Effector memory CD4-positive, alpha-beta T cell (primary cell): ENCODE measurements at places on chromosomes 2 and 18.

DNA sequence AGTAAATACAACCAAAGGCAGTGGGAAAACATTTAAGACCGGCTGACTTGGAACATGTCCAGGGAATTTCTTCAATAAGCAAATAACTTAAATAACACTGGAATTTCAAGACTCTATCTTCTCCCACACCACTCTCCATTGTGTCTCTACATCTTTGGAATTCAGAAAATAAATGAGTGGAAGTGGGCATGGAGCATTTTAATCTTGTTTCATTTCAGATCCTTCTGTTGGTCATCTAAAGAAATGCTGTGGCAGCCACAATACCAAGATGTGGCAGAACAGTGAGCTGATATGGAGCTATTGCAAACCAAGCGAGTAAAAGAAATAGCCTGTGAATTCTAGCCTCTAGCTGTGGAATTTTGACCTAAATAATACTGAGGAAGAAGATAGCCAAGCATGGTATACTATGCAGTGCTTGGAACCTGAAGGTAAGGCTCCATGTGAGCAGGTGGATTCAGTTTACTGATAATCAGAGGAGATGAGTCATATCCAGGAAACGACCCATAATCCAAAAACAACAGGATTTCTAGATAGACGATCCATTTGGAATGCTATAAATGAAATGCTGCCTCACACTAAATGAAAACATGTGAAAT is 157.1 kb upstream of the SCN7A start:
- no peak overlapping the region for H3K27ac ChIP-seq
- no peak for DNase-seq
- H3K27me3 ChIP-seq, result no peaks in the 10 kb centered on the region
- H3K4me3 ChIP-seq, result no peak overlapping the region
- no peaks in the 10 kb centered on the region for H3K36me3 ChIP-seq

DNA sequence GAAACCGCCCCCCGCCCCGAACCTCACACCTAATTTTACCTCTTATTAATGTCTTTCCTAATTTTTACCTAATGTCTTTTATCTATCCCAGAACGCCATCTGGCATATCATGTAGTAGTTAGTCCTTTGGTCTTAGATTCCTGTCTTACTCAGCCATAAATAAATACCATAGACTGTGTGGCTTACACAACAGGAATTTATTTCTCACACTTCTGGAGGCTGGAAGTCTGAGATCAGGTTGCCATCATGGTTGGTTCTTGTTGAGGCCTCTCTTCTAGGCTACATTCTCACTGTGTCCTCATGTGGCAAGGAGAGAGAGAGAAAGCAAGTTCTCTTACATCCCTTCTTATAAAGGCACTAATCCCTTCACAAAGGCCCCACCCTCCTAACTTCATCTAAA is 46.8 kb downstream of the RHBDD1 start:
- H3K4me1 ChIP-seq, result no peaks in the 10 kb centered on the region
- no peaks in the 10 kb centered on the region for H3K27me3 ChIP-seq
- H3K36me3 ChIP-seq, result peaks cover 4% of the 10 kb centered on the region
- H3K27ac ChIP-seq, result no peak overlapping the region

DNA sequence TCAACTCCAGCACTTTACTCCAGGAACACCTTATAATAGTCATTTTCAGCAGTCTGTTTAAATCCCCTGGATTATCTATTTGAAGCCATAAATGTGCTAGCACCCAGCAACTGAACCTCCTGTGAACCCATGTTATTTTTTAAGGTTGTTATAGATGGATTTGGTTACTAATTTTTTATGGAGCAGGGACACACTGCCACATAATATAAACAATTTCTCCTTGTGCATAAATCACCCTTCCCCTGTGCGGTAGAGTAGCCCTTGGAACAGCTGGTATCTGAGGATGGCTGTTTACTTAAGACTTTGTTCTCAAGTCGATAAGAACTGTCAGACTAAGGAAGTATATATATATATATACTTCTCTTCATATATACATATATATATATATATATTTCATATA is 367.4 kb downstream of the EPHA4 start:
- H3K27ac ChIP-seq, result no peak overlapping the region
- H3K27me3 ChIP-seq, result no peaks in the 10 kb centered on the region
- DNase-seq, result no peak
- H3K36me3 ChIP-seq, result no peaks in the 10 kb centered on the region
- no peaks in the 10 kb centered on the region for H3K4me1 ChIP-seq

- H3K4me3 ChIP-seq, result no peak overlapping the region
- no peaks in the 10 kb centered on the region for H3K27me3 ChIP-seq
- no peak for DNase-seq
- H3K27ac ChIP-seq, result no peak overlapping the region
These were observed 543.4 kb downstream of the IRS1 start for GRCh38 chr2:226256237-226256636.

DNA sequence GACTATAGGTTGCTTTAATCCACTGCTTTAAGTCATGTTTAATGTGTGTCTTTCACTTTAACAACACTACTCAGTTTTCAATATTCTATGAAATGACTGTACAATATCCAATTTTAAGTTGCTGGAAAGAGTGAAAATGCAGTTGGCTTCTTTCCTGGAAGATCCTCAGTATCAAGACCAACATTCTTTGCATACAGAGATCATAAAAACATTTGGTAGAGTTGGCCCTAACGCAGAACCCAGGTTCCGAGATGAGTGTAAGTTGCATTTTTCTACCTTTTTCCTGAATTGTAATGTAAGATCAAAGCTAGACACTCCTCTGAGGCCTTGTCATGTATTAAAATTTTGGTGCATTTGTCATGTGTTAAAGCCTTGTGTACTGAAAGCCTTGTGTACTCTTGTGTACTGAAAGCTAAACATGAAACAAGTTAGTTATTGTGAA is 42.9 kb upstream of the TNFRSF11A start:
- H3K27ac ChIP-seq, result no peak overlapping the region
- H3K27me3 ChIP-seq, result no peaks in the 10 kb centered on the region

GRCh38 chr2:16525265-16525887 is 140.3 kb downstream of the CYRIA start:
- no peaks in the 10 kb centered on the region for H3K4me1 ChIP-seq
- no peak overlapping the region for H3K27ac ChIP-seq
- no peak overlapping the region for H3K4me3 ChIP-seq
- no peak for DNase-seq
- H3K27me3 ChIP-seq, result no peaks in the 10 kb centered on the region
- H3K36me3 ChIP-seq, result no peaks in the 10 kb centered on the region

DNA sequence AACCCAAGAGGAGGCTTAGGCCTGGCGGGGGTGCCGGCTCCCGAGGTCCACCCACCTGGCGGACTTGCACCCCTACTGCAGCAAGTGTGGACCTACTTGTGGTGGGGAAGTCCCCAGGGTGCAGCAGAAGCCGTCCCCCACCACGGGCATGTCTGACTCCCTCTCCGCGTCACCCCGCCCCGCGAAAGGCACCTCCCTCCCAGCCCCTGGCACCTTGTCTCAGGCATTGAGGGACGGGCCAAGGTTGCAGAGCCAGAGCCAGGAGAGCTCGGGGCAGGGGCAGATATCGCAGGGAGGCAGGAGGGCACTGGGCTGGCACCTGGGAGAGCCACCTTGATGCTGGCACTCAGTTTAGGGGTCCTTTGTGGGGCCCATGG is 19.0 kb downstream of the CROCC2 start:
- DNase-seq, result no peak
- no peaks in the 10 kb centered on the region for H3K36me3 ChIP-seq
- no peaks in the 10 kb centered on the region for H3K27me3 ChIP-seq
- H3K27ac ChIP-seq, result no peak overlapping the region
- H3K4me1 ChIP-seq, result no peaks in the 10 kb centered on the region

DNA sequence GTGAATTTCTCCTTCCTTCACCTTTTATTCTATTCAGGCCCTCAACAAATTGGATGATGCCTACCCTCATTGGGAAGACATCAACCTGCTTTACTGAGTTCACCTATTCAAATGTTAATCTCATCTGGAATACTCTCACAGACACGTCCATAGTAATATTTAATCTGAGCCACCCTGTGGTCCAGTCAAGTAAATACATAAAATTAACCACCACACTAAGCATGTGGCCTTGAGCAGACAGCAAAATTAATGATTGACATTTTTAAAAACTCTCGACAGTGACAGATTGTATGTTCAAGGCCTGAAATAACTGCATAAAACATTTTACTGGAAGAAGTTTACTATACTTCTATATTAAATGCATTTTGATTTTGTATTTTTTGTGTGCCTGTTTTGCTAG is 540.6 kb upstream of the GCFC2 start:
- no peaks in the 10 kb centered on the region for H3K36me3 ChIP-seq
- no peak for DNase-seq
- no peaks in the 10 kb centered on the region for H3K4me1 ChIP-seq
- no peak overlapping the region for H3K4me3 ChIP-seq
- no peaks in the 10 kb centered on the region for H3K27me3 ChIP-seq
- H3K27ac ChIP-seq, result no peak overlapping the region

GRCh38 chr2:129929321-129930290 is 49.9 kb upstream of the RAB6C start:
- H3K4me1 ChIP-seq, result no peaks in the 10 kb centered on the region
- no peak for DNase-seq
- H3K36me3 ChIP-seq, result no peaks in the 10 kb centered on the region
- no peak overlapping the region for H3K4me3 ChIP-seq
- H3K27me3 ChIP-seq, result no peaks in the 10 kb centered on the region

GRCh38 chr18:76491473-76491775 is 3.6 kb downstream of the ZNF516 start:
- DNase-seq, result peak; percentile 40
- H3K4me1 ChIP-seq, result peaks cover 20% of the 10 kb centered on the region
- peak overlapping the region; percentile 39 for H3K27ac ChIP-seq
- H3K4me3 ChIP-seq, result peak overlapping the region; percentile 78

DNA sequence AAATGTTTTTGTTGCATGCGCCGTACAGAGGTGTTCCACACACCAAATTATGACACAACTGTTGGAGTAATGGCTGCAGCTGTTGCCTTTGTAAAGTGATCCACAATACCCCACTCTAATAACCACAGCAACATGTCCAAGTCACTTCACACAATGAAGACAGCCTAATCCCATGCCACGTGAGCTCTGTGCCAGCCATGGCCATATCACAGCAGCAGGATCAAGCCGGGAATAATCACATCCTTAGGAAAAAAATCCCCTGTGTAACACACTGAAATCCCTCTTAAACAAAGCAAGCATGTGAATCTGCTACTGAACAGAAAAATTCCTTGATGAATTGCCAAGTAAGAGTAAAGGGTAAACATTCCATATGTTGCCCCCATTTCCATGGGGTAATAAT is 179.5 kb upstream of the PARD3B start:
- H3K27me3 ChIP-seq, result no peaks in the 10 kb centered on the region
- no peaks in the 10 kb centered on the region for H3K4me1 ChIP-seq
- H3K27ac ChIP-seq, result no peak overlapping the region
- no peak overlapping the region for H3K4me3 ChIP-seq

- H3K36me3 ChIP-seq, result no peaks in the 10 kb centered on the region
- no peaks in the 10 kb centered on the region for H3K27me3 ChIP-seq
- no peaks in the 10 kb centered on the region for H3K4me1 ChIP-seq
- DNase-seq, result no peak
- no peak overlapping the region for H3K4me3 ChIP-seq
- no peak overlapping the region for H3K27ac ChIP-seq
These were observed 1521.5 kb upstream of the ZEB2 start for GRCh38 chr2:146041274-146041910.
